ENCODE measurements at places on chromosomes 7 and 10.

DNA sequence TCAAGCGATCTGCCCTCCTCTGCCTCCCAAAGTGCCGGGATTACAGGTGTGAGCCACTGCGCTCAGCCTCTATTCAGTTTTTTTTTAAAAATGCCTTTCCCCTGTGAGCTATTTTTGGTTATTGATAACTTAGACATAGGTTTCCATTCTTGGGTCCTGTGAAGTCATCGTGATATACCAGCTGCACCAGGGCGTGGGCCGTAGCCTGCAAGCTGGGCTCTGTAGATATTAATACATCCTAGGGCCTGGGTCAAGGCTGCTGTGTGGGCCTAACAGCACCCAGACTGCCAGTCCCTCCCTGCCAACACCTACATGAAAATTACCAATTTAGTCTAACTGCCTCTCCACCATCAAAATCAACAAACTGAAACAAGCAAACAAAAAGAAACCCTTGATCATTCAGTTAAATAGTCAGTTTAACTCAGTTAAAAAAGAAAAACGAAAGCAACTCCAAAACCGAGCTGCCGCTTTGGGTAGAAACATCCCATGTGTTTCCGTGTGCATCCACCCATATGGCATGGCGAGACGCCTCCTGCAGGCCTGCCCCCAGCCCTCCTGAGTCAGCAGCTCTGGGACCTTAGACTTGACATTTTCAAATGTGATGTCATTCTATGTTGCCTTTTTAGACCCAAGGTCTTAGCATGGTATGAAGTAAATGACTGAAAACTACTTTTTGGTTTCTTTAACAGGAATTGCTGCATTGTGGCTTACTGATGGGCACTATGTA lies 330.2 kb downstream of the GLRX3 start:
- no peak overlapping the region for H3K4me3 ChIP-seq
- no peak for DNase-seq
- no peak overlapping the region for H3K27ac ChIP-seq

GRCh38 chr7:68865351-68866199 lies 732.7 kb upstream of the AUTS2 start:
- H3K4me1 ChIP-seq = no peaks in the 10 kb centered on the region
- no peak overlapping the region for H3K4me3 ChIP-seq
- H3K27ac ChIP-seq = no peak overlapping the region
- no peak for DNase-seq
- peaks cover 2% of the 10 kb centered on the region for H3K36me3 ChIP-seq

- peaks cover 3% of the 10 kb centered on the region for H3K36me3 ChIP-seq
- peaks cover 13% of the 10 kb centered on the region for H3K4me1 ChIP-seq
- no peaks in the 10 kb centered on the region for H3K27me3 ChIP-seq
- no peak for DNase-seq
- H3K27ac ChIP-seq = no peak overlapping the region
Observed at GRCh38 chr7:95577137-95577536, 19.2 kb downstream of the PDK4 start.

DNA sequence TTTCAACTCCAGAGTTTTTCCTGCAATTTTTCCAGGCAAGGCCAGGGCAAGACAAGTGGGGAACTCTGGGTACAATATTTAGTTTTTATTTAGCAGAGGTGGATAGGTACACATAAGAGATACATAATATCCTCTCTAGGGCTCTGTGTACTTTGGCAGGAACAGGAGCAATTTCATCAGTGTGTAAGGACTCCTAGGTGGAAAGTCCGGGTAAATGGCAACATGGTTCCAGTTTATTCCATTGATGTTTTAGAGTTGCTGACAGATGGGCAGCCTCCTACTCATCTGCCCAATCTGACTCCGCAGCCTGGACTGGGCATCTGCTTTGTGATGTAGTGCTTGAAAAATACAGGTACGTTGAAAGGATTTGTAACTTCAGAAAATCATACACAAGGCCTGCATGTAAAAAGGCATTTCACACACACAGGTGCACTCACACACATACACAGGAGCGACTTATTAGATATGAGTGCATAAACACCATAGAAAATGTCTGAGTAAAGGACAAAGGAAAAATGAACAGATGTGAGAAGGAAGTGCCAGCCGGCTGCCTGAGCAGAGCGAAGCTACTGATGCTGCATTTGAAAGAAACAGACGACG lies 5.7 kb downstream of the PON1 start:
- H3K36me3 ChIP-seq = no peaks in the 10 kb centered on the region
- H3K4me3 ChIP-seq = no peak overlapping the region
- no peak overlapping the region for H3K27ac ChIP-seq
- no peaks in the 10 kb centered on the region for H3K4me1 ChIP-seq

GRCh38 chr10:77301305-77301730 lies 336.3 kb downstream of the KCNMA1 start:
- peaks cover 35% of the 10 kb centered on the region for H3K4me1 ChIP-seq
- H3K36me3 ChIP-seq = peaks cover 7% of the 10 kb centered on the region
- H3K27me3 ChIP-seq = no peaks in the 10 kb centered on the region
- no peak overlapping the region for H3K4me3 ChIP-seq
- no peak for DNase-seq
- peak overlapping the region; percentile 88 for H3K27ac ChIP-seq

DNA sequence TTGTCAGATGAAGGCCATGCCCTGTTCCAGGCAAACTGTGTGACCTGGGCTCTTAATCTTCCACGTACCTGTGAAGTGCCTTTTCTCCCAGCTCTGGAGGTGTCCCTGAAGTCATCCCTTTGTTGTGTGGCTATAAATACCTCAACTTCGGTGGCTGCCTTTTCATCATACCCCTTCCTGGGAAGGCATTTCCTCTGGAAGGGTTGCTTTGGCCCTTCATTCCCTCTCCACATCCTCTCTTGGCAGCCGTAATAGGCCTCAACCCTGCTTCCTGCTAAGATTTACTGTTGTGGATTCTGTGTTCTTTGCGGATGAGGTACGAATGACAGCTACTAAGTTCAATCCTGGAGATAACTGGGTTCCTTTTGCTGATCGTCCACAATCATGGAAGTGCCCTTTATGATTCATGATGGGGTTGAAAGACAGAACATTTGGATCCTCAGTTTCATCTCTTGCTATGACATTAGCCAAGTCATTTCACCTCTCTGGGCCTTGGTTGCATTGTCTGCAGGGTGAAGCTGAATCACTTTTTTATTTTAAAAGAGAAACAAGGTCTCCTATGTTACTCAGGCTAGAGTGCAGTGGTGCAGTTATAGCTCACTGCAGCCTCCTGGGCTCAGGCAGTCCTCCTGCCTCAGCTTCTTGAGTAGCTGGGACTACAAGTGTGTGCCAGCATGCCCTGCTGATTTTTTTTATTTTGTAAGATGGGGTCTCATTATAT lies 23.6 kb downstream of the FKBP6 start:
- no peak overlapping the region for H3K4me3 ChIP-seq
- H3K27me3 ChIP-seq = peaks cover 6% of the 10 kb centered on the region
- no peak overlapping the region for H3K27ac ChIP-seq
- no peak for DNase-seq
- peaks cover 3% of the 10 kb centered on the region for H3K36me3 ChIP-seq
- peaks cover 12% of the 10 kb centered on the region for H3K4me1 ChIP-seq

GRCh38 chr7:5689118-5689517 lies 92.3 kb downstream of the RNF216 start:
- no peaks in the 10 kb centered on the region for H3K27me3 ChIP-seq
- H3K27ac ChIP-seq = peak overlapping the region; percentile 94
- peaks cover 6% of the 10 kb centered on the region for H3K36me3 ChIP-seq
